ENCODE measurements at places on chromosomes 3 and 15.

DNA sequence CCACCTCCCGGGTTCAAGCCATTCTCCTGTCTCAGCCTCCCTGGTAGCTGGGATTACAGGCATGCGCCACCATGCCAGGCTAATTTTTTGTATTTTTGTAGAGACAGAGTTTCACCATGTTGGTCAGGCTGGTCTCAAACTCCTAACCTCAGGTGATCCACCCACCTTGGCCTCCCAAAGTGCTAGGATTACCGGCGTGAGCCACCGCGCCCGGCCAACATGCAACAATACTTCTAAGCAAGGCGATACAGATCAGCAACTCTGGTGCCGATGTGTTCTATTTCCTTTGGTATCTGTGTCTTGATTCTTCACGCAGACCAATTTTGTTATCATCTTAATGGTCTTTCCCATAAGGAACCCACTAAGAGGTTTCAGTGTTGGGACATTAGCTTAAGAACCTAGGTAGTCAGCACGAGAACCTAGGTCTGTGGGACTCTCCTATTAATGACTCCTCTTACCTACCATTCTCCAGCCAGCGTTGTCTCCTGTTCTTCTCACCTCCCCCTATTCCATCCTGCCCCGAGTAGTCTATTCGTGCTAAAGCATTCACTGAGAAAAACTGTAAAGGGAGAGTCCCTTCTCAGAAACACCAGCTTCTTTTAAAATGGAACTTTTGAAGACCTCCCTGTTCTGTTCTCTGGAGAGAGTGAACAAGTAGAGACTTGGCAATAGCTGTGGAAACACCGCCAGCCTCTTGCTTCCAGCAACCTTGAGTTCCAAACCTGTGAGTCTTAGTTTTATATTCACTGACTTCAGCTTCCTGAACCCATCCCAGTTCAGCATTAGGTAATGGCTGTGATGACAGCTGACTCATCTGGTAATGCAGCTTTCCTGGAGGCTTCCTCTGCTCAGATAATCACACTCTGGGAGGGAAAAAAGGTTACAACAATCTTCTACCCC lies 61.2 kb downstream of the TSC22D2 start:
- no peak for DNase-seq

- no peak for DNase-seq
These were observed 519.2 kb upstream of the AGTR1 start for GRCh38 chr3:148178503-148178902.

DNA sequence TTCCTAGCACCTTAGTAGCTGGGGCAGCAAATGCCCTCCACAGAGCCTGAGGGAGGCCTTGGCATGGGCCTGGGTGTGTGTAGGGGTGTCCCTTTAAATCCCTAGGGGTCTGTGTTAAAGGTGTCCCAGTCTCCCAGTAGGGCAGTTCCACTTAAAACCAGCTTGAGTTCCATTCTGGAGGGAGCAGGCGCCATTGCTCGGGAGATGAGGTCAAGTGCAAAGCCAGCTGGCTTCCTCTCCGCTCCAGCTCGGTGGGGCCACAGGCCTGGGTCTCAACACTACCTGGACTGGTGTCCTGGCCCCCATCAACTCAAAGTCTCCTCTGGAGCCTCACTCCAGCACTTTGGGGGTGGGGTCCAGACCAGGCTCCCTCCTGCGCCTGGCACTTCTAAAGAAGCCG lies 25.2 kb downstream of the FEM1B start:
- no peak for DNase-seq

GRCh38 chr15:78509726-78510312 lies 2.4 kb downstream of the HYKK start:
- DNase-seq = no peak

GRCh38 chr3:8494327-8494726 lies 7.3 kb upstream of the LMCD1 start:
- no peak for DNase-seq

- DNase-seq = no peak
These were observed 17.3 kb upstream of the RYK start for GRCh38 chr3:134267996-134268395.

DNA sequence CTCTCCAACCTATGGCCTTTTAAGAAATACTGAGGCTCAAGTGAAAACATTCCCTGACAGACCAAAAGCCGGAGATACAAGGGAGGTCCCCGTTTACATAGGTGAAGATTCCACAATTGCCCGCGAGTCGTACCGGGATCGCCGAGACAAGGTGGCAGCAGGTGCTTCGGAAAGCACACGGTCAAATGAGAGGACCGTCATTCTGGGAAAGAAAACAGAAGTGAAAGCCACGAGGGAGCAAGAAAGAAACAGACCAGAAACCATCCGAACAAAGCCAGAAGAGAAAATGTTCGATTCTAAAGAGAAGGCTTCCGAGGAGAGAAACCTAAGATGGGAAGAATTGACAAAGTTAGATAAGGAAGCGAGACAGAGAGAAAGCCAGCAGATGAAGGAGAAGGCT lies 24.8 kb downstream of the SYNM start:
- no peak for DNase-seq

GRCh38 chr3:120275618-120276017 lies 9.4 kb downstream of the GPR156 start:
- DNase-seq = no peak

GRCh38 chr3:107825556-107825955 lies 265.3 kb downstream of the CD47 start:
- DNase-seq = no peak

DNA sequence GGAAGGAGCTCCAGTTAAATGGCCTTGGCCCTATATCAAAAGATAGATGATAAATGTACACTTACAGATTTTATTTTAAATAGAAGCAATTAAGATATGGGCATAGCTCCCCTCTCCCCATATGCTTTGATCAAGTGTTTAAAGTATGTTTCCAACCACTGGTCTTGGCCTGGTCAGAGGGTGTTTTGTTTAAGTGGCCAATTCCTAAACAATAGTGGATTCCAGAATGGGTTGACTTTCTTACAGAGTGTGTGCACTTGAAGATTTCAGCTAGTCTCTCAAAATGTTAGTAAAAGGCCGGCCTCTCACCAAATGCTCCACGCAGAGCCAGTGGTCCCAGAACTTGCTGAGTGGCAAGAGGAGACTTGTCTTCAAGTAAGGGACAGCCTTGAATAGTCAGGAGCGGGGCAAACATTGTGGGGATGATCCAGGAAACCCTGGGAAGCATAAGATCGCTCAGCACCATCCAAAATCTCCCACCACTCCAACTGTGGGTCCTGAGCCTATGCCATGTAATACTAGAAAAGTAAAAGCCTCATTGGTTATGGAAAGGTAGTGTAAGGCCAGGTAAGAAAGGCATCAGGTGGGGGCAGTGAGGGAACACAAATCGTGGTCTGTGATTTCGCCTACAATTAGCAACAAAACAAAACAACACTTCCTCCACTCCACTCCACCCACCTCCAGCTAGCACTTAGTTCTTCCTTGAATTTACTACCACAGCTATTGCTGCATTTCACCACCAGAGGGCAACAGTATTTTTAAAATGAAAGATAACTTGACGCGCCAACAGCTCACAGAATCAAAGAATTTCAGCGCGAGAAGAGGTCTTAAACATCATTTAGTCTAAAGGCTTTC lies 4.8 kb downstream of the RARRES1 start:
- no peak for DNase-seq

GRCh38 chr3:81462921-81463320 lies 298.5 kb downstream of the GBE1 start:
- no peak for DNase-seq

GRCh38 chr3:160739079-160739478 lies 17.0 kb upstream of the PPM1L start:
- DNase-seq = peak; percentile 30

DNA sequence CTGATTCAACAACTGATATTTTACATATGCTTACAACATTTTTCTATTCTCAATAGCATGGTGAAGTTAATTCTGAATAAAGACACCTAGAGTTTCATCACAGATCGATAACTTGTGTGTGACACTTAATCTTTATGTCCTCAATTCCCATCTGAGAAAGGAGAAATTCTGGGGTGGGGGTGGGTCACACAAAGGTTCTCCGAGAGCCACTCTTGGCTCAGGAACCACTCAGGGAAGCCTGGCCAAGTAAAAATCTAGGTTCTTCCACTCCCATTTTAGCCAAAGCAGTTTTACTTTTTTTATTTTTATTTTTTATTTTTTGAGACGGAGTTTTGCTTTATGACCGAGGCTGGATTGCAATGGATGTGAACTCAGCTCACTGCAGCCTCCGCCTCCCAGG lies 111.0 kb upstream of the TBL1XR1 start:
- DNase-seq = no peak

DNA sequence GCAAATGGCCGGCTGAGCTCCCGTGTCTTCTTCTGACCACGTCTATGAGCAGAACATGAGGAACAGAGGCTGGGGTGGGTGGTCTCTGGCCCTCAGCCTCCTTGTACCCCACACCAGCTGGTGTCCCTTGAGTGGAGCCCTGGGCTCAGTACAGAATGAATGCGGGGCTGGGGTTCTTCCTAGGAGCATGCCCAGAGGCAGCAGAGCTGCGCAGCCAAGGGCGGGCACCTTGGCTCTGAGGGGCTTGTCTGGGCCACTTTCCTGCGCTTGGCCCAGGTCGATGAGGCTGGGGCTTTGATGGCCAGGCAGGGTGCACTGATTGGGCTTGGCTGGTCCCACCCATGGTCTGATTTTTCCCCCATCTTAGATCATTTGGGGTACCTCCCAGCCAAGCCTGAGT lies 6.4 kb downstream of the SCN5A start:
- DNase-seq = no peak

- DNase-seq = no peak
These were observed 135.3 kb downstream of the FNDC3B start for GRCh38 chr3:172174513-172175253.

DNA sequence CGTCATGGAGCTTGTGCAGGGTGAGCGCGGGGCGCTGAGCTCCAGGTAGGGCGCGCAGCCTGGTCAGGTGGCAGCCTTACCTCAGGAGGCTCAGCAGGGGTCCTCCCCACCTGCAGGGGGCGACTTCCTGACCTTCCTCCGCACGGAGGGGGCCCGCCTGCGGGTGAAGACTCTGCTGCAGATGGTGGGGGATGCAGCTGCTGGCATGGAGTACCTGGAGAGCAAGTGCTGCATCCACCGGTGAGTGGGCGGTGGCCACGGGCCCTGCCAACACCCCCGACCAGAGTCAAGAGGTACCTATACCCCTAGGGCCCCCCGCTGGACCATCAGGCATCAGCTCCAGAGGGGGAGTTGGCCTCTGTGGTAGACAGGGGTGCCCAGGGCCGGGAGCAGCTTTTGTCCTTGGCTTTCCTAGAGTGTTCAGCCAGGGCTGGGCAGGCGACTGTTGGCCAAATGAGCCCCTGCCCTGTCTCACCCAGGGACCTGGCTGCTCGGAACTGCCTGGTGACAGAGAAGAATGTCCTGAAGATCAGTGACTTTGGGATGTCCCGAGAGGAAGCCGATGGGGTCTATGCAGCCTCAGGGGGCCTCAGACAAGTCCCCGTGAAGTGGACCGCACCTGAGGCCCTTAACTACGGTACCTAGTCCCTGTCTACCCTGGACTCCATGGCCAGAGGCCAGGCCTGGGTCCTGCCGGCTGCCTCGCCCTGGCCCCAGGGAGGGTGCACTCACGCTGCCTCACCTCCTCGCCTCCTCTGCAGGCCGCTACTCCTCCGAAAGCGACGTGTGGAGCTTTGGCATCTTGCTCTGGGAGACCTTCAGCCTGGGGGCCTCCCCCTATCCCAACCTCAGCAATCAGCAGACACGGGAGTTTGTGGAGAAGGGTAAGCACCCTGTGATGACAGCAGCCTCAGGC lies 9.1 kb downstream of the FES start:
- no peak for DNase-seq

DNA sequence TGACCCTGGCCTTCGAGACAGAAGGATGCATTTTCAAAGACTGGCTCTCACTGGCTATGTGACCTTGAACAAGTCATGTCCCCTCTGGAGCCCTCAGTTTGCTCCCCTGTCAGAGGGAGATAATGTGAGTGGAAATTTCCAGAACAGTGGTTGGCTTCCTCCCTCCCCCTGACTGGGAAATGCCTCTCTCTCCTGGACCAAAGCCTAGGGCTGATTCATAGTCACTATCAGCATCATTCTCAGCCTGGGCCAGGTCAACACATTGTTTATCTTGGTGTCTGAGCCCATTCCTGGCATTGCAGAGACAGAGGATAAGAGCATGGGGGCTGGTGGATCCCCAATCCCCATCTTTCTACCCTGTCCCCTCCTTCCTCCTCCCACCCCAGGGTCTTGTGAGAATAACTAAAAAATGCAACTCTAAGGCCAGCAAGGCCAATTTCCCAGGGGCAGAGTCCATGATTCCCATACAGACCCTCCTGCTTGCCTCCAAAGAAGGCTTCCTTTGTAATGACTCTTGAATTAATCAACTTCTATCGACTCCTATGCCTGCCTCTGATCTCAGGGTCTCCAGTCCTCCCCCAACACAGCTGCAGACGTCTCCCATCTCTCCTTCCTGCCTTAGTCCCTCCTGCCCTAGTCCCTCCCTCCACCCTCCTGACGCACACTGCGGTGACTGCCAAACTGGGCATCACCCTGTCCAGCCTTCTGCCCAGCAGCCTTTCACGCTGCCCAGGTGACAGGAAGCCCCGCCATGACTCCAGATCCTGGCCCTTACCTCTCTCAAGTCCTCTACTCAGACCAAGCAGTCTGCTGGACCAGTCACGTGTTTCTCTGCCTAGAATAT lies 35.4 kb upstream of the CORO2B start:
- DNase-seq = no peak

GRCh38 chr15:92963794-92964193 lies 63.7 kb downstream of the CHD2 start:
- DNase-seq = no peak

DNA sequence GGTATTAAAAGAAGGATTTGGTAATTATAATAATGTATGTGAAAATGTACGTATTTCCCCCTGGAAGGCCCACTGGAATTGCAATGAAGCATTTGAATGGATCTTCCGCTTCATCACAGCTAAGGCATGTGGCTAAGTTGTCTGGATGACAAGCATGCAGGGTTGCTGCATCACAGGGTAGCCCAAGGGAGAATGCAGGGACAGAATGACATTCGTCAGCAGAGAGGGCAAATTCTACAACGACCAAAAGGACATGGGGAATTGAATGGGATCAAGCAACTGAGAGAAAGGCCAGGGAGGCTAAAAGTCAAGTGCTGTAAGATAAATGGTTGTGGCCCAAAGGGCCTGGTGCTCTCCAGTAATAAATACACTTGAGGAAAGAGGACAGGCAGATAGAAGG lies 95.4 kb downstream of the ISL2 start:
- no peak for DNase-seq

DNA sequence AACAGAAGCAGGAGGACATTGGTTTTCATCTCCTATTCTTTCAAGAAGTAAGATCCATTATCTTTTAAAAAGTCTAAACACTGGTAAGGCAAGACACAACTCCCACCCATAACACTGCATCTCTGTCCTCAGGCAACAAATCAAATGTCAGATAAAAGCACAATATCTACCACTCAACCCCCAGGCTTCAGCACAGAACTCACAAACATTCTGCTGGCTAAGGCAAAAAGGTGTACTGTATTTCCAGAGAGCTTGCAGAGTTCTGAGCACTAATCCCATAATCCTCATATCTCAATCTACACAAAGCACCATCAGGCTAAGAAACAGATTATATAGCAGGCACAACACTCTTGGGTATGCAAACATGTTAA lies 20.9 kb downstream of the RAF1 start:
- no peak for DNase-seq

- DNase-seq = no peak
These were observed 10.0 kb downstream of the GATA2 start for GRCh38 chr3:128482666-128483656.
